ENCODE measurements at places on chromosomes 3 and 15. TPM values are rescaled to one million over a fixed set of nuclear protein-coding genes. Genes with fewer than 3 reads are reported as not detected.

Gene ZDHHC19
- 0.82 TPM for total RNA-seq

Gene SI
- not detected for total RNA-seq

Gene PEAK1
- 289 TPM for total RNA-seq

Gene CTXN2
- 0.18 TPM for total RNA-seq

Gene DCBLD2
- total RNA-seq = 26.9 TPM

Gene SLC22A14
- total RNA-seq = 0.36 TPM

Gene ACTC1
- 4.2 TPM for total RNA-seq

Gene DUOX2
- total RNA-seq = 1.2 TPM

Data from endothelial cell (in vitro differentiated cells).